ENCODE measurements at places on chromosomes 2 and 18.

DNA sequence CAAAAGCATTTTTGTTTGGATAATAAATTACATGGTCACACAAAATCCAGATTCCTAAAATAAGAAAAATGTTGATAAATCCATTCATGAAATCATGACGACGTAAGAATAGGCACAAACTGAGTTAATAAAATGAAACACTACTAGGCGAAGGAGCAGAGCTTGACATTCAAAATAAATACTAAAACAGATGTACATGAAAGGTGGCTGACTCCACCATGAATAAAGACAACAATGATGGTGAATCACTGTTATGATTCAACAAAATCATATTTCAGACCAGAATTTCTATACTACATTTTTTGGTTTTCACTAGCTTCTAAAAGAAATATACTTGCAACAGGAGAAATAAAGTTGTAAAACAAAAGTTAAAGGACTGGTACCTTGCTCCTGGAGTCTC, 122.0 kb upstream of the RNU4ATAC start:
- no peak for DNase-seq

DNA sequence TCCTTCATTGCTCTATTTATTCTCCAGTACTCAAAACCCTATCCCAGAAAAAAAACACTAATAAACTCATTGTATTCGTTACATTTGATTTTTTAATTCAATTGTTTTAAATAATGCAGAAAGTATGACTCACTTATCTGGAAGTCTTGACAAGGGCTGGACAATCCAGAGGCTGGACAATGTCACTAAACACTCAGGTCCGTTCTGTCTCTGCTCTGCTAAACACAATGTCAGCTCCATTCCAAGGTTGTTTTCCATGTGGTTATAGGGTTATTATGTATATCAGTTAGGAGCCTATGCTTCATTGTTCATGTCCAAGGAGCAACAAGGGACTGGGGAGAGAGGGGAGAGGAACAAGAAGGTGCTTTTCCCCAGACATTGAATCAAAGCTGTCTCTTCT, 125.5 kb downstream of the IRS1 start:
- no peak for DNase-seq

GRCh38 chr2:210524533-210524932, 31.9 kb upstream of the CPS1 start:
- no peak for DNase-seq

DNA sequence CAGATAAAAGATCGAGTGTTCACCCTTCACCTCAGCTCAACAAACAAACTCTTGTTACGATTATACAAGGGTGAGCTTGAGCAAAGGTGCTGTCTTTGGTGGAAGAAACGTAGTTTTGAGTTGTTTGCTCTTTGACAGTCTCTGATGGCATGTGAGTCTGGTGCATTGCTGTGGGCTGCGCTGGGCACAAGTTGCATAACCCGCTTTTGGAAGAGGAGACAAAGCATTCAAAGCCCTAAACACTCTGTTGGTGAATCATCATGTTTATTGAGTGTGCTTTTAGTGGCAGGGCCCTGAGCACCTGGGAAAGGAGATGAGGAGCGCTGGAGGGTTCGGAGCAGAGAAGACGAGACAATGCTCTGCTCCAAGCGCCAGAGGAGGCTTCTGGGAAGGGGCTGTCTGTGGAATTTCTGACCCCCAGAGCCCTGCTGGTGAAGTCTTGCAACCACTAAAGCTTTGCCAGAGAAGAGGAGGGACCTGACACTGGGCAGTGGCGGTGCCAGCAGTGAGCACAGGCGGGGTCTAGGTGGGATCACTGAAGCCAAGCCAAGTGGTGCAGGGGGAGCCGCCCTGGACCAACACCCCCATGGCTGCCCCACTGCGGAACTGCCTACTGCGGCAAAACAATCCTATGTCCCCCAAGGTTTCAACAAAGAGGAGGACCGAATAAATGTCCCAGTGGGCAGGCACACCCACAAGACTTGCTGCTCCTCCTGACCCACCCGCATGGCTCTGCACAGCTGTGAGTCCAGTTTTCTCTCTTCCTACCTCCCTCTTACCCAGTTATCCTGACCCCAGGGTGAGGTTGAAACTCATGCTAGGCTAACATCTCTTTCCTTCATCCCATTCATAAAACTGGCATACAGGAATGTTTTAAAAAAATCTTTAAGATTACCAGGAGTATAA, 64.0 kb downstream of the TNFRSF11A start:
- DNase-seq: no peak

- no peak for DNase-seq
Observed at GRCh38 chr2:75596784-75597183, 36.0 kb upstream of the EVA1A start.

DNA sequence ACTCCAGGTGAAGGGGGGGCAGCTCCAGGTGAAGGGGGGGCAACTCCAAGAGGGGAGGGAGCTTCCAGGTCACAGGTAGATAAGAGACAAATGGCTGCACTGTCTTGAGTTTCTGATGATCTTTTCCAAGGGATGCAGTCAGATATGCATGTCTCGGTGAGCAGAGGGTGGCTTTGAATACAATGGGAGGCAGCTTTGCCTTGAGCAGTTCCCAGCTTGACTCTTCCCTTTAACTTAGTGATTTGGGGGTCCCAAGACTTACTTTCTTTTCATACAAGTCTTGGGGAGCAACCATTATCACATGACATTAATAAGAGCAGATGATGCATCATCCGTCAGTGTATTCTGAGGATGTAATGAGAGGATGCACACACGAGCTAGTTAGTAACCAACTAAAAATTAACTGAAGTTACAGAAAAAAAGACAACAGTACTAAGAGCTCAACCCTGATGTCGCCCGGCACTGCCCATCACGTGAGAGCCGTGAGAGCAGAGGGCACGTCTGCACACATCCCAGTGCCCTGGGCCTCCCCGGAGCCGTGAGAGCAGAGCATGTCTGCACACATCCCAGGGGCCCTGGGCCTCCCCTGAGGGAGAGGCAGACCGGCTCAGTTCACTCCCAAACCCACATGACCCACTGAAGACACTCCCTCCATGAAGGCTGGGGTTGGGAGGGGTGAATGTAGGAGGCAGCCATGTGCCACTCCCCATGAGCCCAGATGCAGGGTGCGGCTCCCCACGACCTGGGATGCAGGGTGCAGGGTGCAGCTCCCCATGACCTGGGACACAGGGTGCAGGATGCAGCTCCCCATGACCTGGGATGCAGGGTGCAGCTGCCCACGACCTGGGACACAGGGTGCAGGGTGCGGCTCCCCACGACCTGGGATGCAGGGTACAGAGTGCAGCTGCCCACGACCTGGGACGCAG, 39.4 kb downstream of the PXDN start:
- no peak for DNase-seq

- no peak for DNase-seq
Observed at GRCh38 chr2:229713371-229714079, 830 bp downstream of the DNER start.

DNA sequence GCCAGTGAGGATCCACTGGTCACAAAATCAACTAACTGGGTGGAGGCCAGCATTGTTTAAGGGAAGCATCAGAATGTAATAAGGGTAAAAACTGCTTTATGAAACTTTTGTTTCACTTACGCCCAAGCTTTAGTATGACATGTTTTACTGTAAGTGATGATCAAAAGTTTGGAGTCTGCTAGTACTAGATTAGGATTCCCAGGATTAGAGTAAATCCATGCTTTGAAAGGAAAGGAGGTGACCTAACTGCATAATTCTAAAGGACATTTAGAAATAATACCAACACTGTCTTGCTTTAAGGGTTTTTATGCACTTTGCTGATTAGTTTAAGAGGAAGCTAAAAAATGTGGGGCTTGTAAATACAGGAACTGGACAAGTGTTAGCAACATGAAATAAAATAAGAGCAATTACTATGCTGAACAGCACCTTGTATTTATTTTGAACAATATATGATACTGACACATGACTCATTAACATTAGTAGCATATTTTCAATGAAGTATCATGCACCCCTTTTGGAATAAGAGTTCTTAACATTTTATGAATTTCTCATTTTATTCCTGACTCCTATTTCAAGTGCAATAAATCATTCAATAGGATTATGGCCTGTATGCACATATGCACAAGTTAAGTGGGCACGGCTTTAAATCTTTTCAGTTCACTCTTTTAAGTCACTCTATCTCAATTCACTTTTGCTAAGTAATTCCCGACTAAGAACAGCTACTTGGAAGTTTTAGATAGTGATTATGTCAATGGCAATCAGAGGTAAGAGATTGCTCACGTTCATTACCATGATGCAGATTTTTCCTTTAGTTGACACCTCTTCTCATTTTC, 62.5 kb downstream of the STK39 start:
- DNase-seq: no peak

GRCh38 chr18:47506897-47507296, 255.4 kb upstream of the SKOR2 start:
- no peak for DNase-seq

GRCh38 chr2:101388232-101388631, 929 bp upstream of the CREG2 start:
- DNase-seq: no peak

- DNase-seq: no peak
Observed at GRCh38 chr2:115174651-115175050, 732.2 kb downstream of the DPP10 start.

DNA sequence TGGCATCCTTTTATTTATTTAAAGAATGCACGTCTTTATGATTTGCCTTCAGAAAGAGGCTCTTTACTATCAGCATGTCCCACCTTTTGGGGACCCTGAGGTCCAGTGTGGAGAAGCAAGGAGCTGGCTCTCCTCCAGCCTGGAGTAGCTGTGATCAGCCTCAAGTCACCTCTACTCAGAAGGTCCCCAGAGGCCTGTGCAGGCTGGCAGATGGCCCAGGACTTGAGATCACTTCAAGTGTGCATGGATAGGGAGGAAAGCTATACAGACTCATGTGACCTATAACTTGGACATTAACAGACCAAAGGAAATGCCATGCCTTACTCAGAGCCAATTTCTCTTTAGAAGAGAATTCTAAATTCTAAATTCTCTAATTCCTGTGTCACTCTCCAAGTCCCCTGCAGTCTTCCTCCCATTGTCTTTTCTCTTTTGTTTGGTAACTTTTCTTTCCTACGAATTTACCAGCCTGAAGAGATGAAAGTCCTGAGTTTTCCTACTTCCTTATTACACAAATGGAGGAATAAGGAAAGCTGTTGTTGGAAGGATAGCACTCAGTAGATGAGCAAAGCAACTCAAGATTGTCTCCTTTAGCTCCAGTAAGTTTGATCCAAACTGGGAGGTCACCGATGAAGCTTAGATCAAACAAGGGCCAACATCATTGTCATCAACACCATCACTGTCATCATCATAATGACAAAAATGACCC, 163.9 kb downstream of the GFPT1 start:
- no peak for DNase-seq

DNA sequence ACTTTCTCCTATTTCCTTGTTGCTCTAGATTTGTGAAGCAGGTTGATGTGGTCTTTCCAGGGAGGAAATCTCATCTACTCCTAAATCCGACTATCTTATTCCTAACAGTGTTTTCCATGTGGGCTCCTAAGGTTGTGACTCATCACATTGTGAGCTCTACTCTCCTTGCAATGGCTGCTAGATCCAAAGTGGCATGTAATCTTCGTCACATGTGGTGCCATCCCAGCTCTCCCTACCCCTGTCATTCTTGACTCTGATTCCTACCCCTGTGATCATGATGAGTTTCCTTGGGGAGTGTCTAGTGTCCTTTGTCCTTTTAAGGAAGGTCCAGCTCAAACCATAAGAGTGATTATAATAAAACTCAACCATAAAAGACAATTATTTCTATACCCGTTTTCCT, 47.3 kb upstream of the GULP1 start:
- no peak for DNase-seq

DNA sequence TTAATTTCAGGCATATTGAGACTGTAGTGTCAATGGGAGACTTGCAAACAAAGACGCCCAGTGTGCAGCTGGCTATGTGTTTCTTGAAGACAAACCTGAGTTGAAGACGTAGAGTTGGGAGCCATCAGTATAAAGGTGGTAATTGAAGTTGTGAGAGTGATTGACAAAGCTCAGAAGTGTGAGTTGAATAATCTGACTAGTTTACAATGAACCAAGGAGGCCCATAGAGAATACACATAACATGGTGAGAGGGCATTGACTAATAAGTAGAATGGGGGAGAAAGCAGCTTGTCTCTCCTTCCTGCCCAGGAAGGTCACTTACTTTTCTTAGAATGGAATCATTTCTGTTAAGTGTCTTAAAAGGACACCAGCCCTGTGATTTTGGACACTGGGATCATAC, 14.1 kb downstream of the SP110 start:
- DNase-seq: no peak

DNA sequence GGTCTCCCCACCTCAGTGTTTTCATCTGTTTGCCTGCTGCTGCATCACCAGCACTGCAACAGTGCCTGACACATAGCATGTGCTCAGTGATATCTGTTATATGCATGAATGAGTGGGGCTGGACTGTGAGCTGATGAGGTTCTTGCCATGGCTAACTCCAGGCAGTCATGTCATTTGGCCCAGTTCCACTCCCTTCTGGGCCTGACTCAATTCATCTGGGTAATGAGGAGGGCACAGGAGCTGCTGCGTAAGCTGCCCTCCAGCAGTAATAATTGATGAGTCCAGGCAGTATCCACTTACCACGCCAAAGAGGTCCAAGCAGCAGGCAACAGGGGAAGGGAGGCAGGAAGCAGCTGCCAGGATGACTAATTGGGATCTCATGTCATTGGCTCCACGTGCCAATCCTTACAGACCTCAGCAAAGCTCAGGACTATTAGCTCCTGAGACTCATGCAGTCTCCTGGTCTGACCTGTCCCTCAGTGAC, 34.1 kb upstream of the MAT2A start:
- no peak for DNase-seq

- no peak for DNase-seq
Observed at GRCh38 chr2:583666-584065, 93.5 kb downstream of the TMEM18 start.

DNA sequence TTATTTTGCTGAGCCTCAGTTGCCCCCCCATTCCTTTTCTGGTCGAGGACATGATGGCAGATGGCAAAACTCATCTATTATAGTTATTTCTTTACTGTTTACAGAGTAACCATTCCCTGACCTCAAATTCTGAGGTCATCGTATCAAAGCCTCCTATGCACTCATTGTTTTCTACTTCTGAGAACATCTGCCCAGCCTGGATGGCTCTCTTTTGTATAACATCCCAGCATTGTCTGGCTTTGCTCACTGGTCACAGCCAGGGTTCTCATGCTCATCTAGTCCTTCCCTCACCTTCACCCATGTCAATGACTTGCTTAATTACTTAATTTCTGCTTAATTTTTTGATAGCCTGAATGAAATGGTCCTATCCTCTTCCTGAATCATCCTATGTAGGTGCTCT, 472.1 kb downstream of the PARD3B start:
- no peak for DNase-seq

Data from effector CD8-positive, alpha-beta T cell (primary cell).